ENCODE measurements at places on chromosomes 6 and 20.

- no peak for DNase-seq
These were observed 149.9 kb downstream of the RPS12 start for GRCh38 chr6:132964101-132964867.

GRCh38 chr6:31968791-31969711 is 2.9 kb downstream of the DXO start:
- DNase-seq: no peak

- no peak for DNase-seq
These were observed 30.5 kb downstream of the CDKAL1 start for GRCh38 chr6:20564777-20565176.

DNA sequence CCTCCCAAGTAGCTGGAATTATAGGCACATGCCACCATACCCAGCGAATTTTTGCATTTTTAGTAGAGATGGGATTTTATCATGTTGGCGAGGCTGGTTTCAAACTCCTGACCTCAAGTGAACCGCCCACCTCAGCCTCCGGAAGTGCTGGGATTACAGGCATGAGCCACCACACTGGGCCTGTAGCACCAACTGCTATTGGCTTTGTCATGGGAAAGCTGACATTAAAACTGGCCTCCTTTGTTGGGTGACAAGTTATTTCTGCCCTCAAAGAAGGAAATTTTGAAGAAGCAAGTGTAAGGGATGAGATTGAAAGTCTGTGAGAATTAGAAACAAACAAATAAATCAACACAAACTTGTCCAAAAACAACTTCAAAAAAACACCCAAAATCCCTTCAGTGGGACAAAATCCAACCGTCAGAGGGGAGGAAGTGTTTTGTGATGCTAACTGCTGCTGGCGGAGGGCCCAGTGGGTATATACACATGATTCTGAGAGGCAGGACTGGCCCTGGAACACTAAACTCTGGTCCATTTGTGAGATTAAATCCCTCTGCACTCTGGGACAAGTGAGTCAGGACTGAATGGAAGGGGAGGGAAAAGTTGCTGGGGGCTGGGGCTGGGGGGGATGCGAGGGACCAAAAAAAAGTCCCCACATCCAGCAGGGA is 87.5 kb upstream of the NAA20 start:
- no peak for DNase-seq

DNA sequence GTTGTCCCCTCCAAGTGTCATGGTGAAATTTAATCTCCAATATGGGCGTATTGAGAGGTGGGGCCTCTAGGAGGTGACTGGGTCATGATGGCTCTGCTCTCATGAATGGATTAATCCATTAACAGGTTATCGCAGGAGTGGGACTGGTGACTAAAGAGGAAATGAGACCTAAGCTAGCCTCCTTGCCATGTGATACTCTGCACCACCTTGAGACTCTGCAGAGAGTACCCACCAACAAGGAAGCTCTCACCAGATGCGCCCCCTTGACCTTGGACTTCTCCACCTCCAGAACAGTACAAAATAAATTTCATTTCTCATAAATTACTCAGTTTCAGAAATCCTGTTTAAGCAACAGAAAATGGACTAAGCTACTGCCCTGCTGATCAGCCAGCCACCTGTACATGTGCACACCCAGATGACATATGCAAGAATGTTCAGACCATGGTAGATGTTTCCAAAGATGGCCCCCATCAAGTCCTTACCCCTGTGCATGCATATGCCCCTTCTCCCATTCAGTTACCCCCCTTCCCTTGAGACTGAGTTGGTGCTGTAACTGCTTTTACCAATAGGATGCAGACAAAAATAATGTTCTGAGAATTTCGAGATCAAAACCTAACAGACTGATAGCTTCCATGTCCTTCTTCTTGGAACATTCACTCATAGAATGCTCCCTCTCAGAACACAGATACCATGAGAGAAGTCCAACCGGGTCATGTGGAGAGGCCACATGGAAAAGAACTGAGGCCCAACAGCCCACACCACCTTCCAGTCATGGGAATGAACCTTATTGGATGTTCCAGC is 28.4 kb downstream of the MAP3K5 start:
- no peak for DNase-seq

- no peak for DNase-seq
These were observed 64.0 kb upstream of the PTGIS start for GRCh38 chr20:49631856-49632418.

DNA sequence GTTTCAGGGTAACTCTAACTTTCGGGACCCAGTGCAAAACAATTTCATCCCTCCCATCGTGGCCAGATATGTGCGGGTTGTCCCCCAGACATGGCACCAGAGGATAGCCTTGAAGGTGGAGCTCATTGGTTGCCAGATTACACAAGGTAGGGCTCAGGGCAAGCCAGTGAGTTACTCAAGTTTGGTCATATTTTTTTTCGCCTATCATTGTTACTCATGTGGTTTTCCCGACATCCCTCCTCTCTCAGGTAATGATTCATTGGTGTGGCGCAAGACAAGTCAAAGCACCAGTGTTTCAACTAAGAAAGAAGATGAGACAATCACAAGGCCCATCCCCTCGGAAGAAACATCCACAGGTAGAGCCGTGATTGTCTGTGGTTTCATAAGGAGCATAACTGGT is 58.2 kb downstream of the DCBLD1 start:
- DNase-seq: no peak

DNA sequence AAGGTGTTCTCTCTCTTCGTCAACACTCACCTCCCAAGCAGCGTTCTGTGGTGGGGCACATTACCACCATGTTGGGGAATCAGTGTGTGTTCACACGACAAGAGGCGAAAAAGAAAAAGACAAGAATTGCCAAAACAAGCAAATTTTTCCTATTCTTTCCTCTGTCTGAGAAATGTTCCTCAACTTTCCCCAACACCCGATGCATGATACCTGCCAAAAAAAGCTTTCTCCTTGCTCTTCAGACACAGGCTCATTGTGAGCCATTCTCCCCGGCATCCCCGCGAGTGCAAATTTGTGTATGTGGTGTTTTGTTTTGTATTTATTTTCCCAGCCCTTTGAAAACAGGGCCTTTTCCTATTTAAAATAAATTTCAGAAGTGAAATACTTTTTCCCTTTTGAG is 100.9 kb downstream of the JAG1 start:
- no peak for DNase-seq

DNA sequence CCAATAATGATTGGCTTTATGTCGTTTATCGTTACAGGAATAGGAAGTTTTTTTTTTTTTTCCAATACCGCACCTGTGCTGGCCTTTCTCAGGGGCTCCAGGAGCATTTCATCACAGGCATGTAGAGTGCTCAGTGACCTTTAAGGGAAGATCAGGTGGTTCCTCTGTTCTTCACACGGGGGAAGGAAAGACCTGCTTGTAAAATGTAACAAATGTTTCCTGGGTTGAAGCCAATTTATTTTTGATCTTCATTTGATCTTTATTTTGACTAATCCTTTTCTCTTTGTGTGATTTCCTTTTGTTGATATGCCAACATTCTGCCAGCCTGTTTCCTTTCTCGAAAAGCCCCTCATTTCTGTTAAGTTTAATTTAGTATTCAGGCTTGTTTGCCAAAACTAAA is 61.9 kb upstream of the HBS1L start:
- DNase-seq: no peak
